ENCODE measurements at places on chromosomes 16 and 17. TPM values are rescaled to one million over a fixed set of nuclear protein-coding genes. Genes with fewer than 3 reads are reported as not detected.

DNA sequence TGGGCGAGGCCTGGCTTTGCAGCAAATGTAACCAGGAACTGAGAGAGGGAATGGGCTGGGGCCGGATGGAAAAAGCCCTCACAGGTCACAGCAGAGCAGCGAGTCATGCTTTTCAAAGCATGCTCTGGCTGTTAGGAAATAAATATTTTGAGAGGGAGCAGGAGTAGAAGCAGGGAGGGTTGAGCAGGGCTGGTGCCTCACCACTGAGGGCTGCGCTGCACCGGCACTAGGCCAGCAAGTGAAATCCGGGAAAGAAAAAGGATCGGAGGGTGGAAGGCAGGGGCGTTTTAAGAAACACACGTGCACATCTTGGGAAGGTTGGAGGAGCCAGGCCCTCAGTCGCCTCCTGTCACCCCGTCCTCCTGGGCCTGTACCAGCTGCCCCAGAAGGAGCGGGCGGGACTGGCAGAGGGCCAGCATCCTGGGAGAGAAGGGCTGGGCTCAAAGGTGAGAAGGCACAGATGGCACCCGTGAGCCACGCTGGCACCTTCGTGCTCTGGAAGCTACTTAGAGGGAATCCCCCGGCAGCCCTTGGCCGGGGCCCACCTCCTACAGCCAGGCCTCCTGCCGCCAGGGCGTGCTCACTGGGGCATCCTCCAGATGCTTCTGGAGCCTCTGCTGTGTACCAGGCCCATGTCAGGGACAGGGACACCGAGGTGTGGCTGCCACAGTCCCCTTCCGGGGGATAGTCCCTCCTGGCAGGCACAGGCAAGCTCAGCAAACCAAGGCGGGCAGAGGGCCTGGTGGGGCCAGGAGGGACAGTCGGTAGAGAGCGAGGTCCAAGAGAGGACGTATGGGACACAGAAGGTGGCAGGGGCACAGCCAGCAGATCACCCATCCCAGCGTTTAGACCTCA is 71.5 kb upstream of the PLCG2 start:
- no peak for DNase-seq

Gene SLC52A1
- not detected for total RNA-seq

DNA sequence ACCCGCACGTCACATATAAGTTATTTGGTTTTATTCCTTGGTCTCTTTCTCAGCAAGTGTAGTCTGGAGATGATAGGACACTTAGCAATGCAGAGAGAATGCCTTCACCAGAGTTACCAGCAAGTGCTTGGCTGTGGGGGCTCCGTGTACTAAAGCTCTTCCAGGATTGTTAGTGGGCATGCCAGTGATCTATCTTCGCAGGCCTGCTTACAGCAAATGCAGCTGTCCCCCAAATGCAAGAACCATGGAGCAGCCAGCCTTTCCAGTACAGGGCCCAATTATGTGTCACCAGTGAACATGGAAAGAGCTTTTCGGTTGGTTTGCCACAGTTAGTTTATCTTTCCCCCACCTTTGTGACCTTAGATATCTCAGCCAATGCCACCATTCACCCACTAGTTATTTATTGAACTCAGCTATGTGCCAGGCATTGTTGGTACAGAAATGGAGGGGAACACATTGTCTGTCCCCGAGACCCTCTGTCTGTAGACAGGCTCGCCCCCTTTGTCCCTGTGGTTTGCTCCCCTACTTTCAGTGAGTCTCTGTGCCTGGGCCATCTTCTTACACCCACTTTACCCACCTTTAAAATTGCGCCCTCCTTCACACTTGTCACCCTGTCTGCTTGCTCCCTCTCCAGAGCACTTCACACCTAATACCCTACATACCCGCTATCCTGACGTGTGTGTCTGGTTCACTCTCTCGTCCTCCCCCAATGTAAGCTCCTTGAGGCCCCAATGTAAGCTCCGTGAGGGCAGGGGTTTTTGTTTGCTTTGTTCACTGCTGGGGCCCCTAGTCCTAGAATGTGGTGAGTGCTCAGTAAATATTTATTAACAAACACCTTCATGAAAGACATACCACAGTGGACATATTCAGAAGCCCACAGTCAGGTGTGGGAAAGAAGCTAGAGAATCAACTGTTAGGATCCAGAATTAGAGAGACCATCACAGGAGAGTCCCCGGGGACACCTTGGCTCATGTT is 13.3 kb downstream of the USP10 start:
- DNase-seq, result no peak

GRCh38 chr17:43839670-43840108 is 6.7 kb upstream of the MPP3 start:
- DNase-seq, result peak; percentile 76
